ENCODE measurements at places on chromosomes 1 and 21. TPM values are rescaled to one million over a fixed set of nuclear protein-coding genes. Genes with fewer than 3 reads are reported as not detected.

DNA sequence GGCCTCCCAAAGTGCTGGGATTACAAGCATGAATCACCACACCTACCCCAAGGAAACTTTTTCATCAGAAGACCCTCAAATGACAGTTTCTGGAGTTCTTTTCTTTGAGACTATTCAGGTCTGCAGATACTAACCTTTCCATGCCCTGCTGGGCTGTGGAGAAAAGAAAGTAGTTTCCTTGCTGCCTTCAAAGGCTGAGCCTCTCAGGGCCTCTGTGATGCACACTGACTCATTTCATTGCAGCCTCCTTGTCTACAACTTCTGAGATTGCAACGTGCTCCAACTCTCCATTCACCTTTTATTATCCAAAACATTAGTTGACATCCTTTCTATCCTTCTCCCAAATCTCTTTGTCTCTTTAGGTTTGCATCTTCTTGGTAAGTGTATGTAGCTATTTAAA lies 8.8 kb upstream of the SAMSN1 start:
- no peak for DNase-seq
- no peak overlapping the region for H3K27ac ChIP-seq
- H3K4me3 ChIP-seq: no peak overlapping the region
- no peaks in the 10 kb centered on the region for H3K36me3 ChIP-seq
- no peaks in the 10 kb centered on the region for H3K4me1 ChIP-seq
- no peaks in the 10 kb centered on the region for H3K27me3 ChIP-seq

- no peak for DNase-seq
- H3K27me3 ChIP-seq: no peaks in the 10 kb centered on the region
- H3K27ac ChIP-seq: peak overlapping the region; percentile 85
- no peak overlapping the region for H3K4me3 ChIP-seq
- no peaks in the 10 kb centered on the region for H3K36me3 ChIP-seq
These were observed 58.4 kb downstream of the ZNF281 start for GRCh38 chr1:200351425-200351824.

DNA sequence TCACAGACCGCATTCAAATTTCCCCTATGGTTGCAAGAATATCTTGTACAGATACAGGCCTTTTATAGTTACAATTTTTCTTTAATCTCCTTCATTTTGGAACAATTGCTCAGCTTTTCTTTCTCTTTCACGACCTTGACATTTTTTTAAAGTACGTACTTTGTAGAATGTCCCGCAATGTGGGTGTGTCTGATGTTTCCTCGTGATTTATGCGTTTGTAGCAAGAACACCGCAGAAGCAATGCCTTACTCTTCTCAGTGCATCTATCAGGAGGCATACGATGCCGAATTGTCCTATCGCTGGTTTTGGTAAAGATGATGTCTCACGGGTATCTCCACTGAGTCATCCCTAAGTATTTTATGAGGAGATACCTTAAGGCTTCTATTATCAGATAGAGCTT lies 76.9 kb upstream of the RALGPS2 start:
- H3K27ac ChIP-seq: no peak overlapping the region
- H3K27me3 ChIP-seq: no peaks in the 10 kb centered on the region
- peaks cover 18% of the 10 kb centered on the region for H3K4me1 ChIP-seq

DNA sequence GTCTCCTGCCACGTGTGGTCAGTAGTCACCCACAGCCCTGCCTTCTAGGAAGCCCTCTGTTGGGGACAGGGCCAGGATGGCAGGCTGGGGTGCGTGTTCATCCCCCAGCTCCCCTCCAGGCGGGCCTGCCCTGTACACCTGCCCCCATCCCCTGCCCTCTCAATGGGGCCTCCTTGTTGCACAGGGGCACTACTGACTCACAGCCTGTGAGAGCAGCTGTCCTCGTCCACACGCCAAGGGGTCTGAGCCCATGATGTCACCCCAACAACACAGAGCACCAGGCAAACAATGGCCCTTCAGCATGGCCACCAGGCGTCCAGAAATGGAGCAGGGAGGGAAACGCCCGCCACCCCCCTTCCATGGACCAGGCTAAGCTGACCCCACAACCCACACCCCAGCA lies 64.3 kb downstream of the ARHGEF16 start:
- H3K4me1 ChIP-seq: peaks cover 5% of the 10 kb centered on the region
- DNase-seq: no peak
- no peaks in the 10 kb centered on the region for H3K27me3 ChIP-seq
- no peak overlapping the region for H3K27ac ChIP-seq

GRCh38 chr21:42499444-42500112 lies 3.6 kb upstream of the RSPH1 start:
- peaks cover 12% of the 10 kb centered on the region for H3K4me1 ChIP-seq
- DNase-seq: no peak
- H3K27ac ChIP-seq: no peak overlapping the region
- no peak overlapping the region for H3K4me3 ChIP-seq

DNA sequence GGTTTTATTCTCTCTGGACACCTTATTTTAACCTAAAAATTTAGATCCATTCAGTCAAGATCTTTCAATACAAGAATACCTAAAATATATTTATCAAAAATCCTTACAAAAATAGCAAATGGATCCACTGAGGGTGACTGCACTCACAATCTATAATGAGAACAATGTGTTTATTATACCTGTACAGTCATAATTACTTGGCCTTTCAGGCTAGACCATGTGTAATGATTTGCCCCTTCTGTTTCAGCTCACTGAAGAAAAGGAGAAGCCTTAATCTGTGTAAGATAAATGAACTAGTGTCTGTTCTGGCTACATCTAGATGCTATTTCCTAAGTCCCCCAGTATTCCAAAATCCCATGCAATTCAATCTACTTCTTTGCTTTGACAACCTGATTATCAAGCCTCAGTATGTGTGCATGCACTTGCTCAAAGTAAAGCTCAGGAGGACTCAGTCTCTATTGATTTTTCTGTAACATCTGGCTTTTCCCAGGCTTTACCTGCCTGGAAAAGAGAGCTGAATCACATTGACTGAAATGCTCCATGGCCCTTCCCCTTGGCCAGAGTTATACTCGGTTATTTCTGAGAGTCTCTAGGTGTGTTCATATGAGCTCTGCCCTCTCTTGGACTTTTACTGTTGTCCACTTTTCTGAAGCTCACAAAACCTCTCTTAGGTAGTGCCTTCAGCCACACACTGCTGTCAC lies 27.6 kb downstream of the CRP start:
- no peak for DNase-seq
- H3K27ac ChIP-seq: no peak overlapping the region
- no peaks in the 10 kb centered on the region for H3K36me3 ChIP-seq
- H3K27me3 ChIP-seq: no peaks in the 10 kb centered on the region

S100A13 gene
- 82.0 TPM for total RNA-seq

PCSK9 gene
- total RNA-seq: 23.5 TPM

KCNJ9 gene
- not detected for total RNA-seq
